ENCODE measurements at places on chromosomes 11 and 22.

DNA sequence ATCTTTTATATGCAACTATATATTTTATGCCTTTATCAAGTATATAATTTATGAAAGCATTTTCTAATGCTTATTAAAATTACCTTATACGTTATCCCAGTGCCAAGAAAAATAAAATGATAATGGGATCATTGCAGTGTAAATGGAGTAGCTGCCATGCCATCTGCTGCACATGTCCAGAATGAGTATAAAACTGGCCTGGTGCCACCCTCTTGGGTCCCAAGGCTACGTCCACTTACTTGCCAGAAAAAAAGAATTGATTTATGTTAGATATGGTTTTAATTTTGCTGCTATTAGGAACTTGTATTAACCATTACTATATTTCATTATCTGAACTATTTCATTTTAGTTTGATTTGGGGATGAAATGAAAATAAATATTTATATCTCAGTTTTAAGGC lies 1127.1 kb upstream of the CNTN5 start:
- no peak for DNase-seq

GRCh38 chr22:17284466-17284865 lies 65.2 kb upstream of the ADA2 start:
- no peak for DNase-seq

- no peak for DNase-seq
Observed at GRCh38 chr11:10461276-10461790, 6.3 kb downstream of the AMPD3 start.

DNA sequence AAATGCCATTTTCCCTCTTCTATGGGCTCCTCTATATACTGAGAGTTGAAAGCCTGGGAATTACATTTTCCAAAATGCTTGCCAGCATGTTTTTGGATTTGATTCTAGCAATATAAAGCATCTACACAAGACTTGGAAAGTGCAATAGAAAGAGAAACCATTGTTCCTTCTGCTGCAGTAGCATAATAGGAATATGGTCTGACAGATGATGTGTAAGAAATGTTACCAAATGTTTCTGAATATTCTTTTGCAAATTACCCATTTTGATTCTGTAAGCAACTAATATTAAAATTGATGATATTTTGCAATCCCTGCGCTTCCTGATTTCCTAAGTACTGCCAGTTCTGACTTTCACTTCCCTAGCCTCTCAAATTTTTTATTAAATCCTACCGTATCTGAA lies 61.6 kb downstream of the CASP12 start:
- no peak for DNase-seq

DNA sequence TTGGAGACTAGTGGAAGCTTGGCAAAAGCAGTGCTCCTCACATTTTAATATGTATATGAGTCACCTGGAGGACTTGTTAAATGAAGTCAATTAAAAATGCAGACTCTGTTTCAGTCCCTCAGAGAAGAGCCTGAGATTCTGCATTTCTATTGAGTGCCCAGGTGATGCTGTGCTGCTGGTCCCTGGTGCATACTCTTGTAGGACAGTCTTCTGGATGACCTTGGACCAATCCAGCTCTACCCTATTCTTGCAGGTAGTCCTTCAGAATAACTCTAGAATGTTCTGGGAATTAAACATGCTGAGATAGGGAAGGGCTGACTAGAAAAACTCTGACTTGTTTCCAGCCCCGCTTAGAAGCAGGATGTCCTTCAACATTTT lies 115.9 kb downstream of the CASP12 start:
- no peak for DNase-seq

DNA sequence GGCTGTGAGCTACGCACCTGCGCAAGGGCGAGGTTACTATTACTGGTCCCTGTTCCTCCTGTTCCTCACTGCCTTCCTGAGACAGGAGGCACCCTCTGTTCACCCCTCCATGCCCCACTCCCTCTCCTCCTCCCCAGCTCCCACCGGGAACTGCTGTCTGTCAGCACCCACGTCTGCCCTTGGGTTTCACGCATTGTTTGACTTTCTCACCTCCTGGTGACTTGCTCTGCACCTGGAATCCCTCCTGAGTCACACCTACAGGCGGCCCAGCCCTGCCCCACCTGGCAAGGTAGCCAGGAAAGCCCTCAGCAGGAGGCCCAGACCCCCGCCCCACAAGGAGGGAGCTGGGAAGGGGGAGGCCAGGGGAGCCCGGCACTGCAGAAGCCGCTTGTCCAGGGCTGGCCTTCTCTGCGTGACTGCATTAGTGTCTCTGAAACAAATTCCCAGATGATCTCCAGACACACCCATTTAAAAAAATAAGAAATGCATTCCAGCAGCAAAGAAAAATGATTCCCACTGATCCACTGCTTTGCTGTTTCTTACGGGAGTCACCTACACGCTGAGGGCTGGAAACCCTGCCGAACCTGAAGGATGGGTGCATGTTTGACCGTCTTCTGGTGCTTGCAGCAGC lies 86.4 kb downstream of the CELSR1 start:
- no peak for DNase-seq

- no peak for DNase-seq
Observed at GRCh38 chr11:9741260-9741659, 77.4 kb downstream of the SWAP70 start.

GRCh38 chr11:35853971-35854370 lies 89.9 kb upstream of the LDLRAD3 start:
- no peak for DNase-seq

DNA sequence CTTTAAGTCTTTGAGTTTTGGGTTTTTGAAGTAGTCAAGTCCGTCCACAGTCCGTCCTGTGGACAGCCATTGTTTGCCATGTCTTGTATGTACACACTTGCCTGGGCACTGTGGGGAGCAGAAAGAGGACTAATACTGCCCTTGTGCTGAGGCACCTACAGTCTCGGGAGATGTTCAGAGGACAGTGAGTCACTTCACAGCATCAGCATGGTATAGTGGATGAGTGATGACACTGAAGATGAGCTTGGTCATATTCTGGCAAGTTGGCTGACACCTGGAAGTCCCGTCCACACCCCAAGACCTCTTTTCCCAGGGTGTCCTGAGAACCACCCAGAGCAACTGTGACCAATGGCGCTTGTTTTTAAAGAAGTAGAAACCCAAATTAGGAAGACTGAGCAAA lies 29.2 kb downstream of the NF2 start:
- no peak for DNase-seq

DNA sequence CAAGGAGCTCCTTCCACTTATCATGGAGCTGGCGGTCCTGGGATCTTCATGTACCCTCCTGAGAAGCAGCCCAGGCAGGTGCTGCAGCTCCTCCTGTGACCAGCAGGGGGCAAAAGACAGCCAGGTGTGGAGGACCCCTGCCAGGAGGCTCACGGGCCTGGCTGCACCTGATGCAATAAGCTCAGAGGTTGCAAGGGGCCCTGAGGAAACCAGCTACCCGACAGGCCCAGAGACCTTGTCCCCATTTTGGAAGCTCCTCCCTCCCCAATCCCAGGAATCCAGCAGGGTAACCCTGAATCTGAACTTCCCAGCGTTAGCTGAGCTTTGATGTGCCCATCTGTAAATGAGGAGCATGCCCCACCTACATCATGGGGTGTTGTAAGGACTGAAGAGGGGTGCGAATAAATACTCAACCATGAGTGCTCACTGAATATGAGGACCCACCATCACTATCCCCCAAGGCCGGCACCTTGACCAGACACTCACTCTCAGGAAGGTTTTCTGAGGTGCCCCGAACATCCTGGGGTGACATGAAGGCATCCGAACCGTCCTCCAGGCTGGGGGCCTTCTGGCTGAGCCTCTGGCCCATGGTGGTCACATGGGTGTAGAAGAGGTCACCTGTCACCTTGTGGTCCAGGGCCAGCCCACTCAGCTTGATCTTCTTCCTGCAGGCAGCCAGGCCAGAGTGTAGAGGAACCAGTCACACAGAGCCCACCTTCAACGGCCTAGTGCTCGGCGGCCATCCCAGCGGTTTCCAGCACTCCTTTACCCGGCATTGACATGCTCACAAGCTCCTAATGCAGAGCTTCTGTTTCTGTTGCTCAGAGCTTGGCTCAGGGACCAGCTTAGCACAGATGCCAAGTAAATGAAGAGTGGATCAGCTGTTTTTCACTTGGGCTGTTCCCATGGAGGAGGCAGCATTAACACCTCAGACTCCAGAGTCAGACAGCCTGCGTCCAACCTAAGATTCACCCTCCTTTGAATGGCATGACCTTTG lies 21.7 kb downstream of the SLC43A1 start:
- peak; percentile 64 for DNase-seq

- no peak for DNase-seq
Observed at GRCh38 chr11:92890846-92891245, 78.6 kb upstream of the MTNR1B start.

- no peak for DNase-seq
Observed at GRCh38 chr22:48560389-48560751, 1267.3 kb downstream of the BRD1 start.

- no peak for DNase-seq
Observed at GRCh38 chr11:117441146-117441975, 113.7 kb downstream of the CEP164 start.

DNA sequence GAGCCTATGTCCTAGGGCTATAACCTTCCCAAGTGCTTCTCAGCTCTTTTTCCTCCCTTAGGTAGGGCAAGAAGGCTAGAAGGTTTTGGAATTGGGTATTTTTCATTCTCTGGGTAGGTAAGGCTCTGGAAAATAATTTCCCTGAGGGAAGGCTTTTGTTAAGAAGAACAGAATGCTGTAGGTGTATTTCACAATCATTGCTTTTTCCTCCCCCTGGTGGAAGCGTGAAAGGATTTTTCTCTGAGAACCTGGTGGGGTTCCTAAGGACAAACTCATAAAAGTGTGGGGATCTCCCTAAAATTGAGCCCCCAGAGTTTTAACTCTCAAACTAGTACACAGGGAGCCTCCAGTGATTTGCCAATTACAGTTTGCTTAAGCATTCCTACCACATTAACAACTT lies 41.1 kb upstream of the NARS2 start:
- DNase-seq, result no peak

- no peak for DNase-seq
Observed at GRCh38 chr11:1990872-1991578, 6.6 kb downstream of the H19 start.

DNA sequence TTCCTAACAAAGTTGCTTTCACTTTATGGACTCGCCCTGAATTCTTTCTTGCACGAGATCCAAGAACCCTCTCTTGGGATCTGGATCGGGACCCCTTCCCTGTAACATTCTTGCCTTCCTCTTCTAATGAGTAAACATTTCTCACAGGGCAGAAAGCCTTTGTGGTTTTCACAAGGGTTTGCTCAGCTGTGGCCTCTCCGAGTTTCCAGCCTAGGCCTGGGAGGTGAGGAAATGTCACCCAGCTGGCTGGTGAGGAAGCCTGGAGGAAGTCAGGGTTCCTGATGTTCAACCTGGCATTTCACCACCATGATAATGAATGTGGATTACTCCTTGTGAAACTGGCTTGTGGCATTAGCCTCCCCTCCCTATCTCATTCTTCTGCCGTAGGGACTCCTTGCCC lies 224.9 kb downstream of the DSCAML1 start:
- DNase-seq, result no peak

DNA sequence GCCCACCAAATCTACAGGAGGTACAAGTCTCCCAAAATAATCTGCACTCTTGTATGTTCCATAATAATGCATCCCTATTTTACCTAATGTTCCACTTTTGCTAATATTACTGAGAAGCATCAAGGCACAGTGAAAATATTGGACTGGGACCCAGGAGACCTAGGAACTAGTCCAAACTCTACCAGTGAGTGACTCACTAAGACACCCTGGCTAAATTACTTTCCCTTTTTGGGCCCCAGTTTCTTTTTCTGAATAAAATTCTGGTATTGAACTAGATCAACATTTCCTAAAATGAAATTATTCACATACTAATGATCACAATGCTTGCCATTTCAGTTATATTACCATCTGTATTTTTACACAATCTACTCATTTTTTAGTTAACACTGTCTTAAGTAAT lies 19.6 kb downstream of the THAP12 start:
- no peak for DNase-seq

DNA sequence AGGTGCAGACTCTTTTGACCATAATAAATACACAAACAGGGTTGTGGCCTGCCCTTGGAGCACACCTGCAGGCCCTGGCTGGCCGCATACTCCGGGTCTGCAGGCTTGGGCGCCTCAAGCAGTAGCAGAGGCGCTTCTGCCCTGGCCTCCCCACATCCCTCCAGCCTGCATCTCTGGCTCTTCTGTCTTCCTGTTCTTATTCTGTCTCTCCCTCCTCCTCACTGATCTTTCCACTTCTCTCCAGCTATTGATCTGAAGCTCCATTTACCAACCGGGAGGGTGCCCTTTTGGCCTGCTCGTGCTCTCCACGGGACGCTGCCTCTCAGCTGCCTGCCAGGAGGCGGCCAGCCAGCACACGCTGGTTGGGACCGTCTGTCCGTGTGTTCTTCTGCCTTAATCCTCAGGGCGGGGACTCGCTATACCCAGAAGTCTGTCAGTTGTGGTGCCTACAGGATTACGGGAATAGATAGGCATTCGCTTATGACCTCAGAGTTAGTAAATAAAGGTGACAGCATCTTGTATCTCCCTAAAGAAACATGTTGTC lies 5.2 kb downstream of the UPB1 start:
- no peak for DNase-seq

- no peak for DNase-seq
Observed at GRCh38 chr11:2770761-2771301, 71.0 kb upstream of the KCNQ1OT1 start.

DNA sequence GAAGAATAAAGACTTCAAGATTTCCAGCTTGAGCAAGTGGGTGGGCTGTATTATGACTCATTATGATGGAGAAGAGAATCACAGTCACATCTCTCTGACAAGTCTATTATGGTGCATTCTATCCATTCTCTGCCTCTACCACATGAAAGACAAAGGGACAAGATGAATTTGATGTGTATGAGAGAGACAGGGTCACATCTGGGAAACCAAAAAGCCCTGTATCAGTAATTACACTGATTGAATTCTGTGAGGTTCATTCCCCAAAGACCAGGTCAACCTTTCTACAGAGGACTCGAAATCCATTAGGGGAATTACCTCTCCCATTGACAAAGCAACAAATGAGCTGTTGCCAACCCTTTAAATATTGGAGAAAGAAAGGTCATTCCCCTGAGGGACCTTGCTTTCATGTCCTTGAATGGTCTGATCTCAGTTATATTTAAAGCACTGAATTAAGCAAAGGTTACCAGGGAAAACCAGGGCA lies 109.6 kb downstream of the USP35 start:
- DNase-seq, result no peak

GRCh38 chr11:65700399-65700798 lies 11.7 kb upstream of the KAT5 start:
- DNase-seq, result no peak
